Erythroblast (primary cell): ENCODE measurements at places on chromosomes 7 and 10.

DNA sequence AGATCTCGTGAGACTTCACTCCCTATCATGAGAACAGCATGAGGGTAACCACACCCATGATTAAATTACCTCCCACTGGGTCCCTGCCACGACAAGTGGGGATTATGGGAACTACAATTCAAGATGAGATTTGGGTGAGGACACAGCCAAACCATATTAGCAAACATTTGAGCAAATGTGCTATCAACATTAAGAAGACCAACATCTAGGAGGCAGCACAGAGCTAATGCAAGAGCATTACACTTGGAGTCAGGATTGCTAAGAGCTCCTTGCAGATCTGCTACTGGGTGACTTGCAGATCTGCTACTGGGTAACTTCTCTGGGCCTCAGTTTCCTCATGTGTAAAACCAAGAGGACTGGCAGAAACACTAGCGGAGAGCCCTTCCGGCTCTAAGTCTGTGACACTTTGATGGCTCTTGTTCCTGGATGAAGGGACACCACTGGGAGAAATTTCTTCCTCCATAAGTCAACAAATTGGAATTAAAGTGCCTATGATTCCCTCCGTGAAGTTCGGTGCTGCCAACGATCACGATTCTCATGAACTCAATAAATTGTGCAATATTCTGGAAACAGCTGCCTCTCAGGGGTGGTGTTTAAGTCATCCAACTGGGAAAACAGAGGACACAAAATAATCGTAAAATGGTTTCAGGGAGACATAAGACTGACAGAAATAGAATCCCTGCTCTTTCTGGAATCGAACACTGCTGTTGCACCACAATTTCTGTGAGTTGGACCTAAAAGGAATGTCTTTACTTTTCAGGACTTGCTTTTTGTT lies 115.8 kb upstream of the ITGB1 start:
- DNase-seq = no peak

DNA sequence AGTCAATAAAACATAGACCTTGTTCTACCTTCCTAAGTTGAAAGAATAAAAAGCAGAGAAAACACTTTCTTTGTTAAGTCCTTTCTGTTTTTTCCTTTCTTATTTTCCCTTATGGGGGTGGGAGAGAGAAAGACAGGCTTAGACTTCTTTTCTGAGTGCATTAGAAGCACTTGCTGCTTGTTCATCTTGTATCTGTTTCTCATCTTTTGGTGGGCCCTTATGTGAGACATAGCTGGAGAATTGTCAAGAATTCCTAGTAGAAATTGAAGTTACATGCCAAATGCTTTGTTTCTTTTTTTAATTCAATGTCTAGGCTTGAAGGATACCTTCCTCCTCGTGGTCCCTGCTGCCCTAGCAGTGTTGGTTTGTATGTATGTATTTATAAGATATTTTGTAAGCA lies 6.7 kb downstream of the EIF4EBP2 start:
- no peak for DNase-seq

GRCh38 chr7:94650147-94651051 lies 5.5 kb downstream of the SGCE start:
- DNase-seq = no peak

DNA sequence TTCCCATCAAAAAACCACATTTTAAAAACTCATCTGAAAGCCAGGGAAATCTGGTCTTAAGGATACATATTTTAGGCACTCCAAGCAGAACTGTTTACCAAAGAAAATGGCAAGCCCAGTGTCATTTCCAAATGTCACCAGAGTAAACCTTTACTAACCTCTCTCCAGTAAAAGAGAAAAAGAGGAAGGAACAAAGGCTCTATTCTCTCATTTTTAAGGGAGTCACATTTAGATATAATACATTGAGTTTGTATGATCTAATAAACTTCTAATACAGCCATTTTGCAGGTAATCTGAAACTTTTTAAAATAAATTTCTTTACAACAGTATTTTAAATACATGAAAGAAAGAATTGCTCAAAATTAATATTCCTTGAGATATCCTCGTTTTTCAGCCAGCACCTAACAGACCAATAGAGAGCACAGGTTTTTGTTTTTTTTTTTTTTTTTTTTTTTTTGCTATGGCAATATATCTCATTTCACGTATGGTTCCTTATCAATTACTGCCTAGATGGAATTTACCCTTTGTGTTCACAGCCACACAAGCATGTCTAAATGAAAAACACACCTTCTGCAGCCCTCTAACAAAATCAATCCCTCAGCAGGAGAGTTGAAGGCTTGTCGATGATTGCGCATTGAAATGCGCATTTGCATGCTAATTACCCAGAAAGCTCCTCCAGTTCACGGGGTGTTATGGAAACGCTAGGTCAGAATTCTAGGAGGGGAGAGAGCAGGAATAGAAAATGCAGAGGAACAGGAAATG lies 39.8 kb upstream of the MSRB2 start:
- no peak for DNase-seq

DNA sequence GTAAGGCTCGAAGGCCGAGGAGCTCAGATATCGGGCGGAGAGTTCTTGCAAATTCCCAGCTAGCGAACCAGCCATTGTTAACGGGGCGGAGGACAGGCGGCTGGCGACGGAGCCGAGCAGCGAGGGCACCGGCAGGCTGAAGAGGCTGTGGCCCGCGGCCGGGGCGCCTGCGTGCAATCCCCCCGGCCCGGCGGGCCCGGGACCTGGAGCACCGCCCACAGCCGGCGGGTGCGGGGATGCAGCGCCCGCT lies 4.1 kb downstream of the VAX1 start:
- no peak for DNase-seq

- no peak for DNase-seq
These were observed 129.2 kb upstream of the FAM3C start for GRCh38 chr7:121525155-121525819.

GRCh38 chr10:106296750-106297392 lies 867.6 kb downstream of the SORCS1 start:
- DNase-seq = no peak

DNA sequence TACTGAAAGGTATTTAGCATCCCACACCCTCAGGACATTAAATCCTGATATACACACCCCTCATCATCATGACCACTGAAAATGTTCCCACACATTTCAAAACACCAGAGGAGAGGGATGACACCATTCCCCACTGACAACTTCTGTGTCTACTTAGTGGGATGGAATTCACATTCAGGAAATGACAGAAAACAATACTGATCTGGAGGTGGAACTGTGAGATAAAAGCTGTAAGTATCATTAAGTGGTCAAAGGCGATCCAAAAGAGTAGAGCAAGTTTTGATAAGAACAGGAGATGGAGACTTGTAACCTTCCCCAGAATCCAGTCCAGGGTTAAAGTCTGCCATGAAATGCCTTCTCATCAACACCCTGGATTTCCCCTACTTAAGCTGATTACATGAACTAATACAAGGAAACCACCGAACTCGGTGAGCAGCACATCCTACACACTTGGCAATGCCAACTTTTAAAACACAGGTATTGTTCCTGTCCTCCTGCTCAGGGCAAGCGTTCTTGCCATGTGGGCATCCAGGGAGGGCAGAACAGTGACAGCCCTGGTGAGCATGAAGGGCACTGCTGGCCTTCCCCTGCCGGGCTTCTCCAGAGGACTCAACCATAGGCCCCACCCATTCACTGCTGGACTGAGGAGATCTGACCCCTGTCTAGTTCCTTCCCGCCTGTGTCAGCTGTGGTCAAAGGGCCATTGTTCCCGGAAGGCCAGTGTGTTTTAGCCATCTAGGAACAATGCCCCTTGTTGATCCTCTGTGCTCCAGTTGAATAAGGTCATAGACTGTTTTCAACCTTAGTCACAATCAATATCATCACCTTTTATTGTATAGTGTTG lies 85.0 kb downstream of the SGMS1 start:
- DNase-seq = no peak

GRCh38 chr7:80600046-80600445 lies 38.4 kb upstream of the CD36 start:
- no peak for DNase-seq

GRCh38 chr7:158409816-158410330 lies 177.8 kb downstream of the PTPRN2 start:
- DNase-seq = no peak

DNA sequence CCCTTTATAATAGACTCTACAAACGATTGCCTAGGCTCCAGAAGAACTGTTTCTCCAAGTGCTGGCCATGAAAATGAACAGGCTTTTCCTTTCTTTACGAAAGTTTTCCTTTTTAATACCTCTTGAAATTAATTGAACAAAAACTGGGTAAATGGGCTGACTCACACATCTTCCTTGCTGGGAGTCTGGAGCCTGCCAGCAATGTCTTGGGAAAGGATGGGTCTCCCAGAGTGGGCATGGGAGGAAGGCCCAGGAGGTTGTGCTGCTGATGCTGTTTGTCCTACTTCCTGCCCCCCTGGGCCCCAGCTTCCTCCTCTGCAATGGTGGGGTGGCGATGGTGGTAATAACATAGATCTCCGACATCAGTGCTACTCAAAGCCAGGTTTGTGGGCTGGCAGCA lies 174.1 kb downstream of the RPS24 start:
- no peak for DNase-seq

GRCh38 chr10:11403116-11403515 lies 208.3 kb downstream of the USP6NL start:
- no peak for DNase-seq

DNA sequence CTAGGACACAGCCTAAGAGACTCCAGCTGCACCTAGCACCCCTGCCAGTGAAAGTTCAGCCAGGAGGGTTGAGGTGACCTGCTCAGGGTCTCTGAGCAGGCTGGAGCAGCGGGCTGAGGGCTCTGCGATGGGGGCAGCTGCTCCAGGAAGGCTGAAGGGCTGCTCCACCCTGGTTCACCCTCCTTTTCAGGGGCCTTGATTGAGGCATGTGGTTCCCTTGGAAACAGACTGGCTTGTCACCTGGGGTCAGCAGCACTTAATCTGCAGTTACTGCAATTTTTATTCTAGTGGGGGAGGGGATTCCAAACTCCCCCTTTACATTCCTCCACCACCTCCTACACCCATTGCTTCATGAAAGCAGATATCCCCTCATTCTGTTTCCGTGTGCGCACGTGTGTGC lies 85.3 kb upstream of the UNC5B start:
- DNase-seq = no peak
